ENCODE measurements at places on chromosomes 1 and 21.

- DNase-seq = no peak
Observed at GRCh38 chr1:208787219-208787618, 543.0 kb upstream of the PLXNA2 start.

GRCh38 chr1:7421471-7422075 is 349.5 kb upstream of the VAMP3 start:
- no peak for DNase-seq

DNA sequence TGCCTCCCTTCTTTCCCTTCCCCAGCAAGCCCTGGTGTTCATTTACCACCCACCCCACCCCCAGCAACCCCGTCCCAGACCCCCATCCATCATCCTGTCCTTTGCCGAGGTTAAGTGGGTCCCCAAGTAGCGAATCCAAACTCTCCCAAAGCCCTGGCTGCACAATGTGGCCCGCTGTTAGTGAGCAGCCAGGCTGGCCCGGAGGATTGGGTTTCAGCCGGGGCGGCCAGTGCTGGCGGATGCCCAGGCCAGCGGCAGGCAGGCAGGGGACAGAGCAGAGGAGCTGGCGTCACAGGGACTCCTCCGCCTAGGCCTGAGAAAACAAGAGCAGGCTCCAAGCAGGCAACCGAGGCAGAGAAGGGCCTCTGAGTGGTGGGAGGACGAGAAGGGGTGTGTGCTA is 61.4 kb downstream of the EPHB2 start:
- DNase-seq = no peak

DNA sequence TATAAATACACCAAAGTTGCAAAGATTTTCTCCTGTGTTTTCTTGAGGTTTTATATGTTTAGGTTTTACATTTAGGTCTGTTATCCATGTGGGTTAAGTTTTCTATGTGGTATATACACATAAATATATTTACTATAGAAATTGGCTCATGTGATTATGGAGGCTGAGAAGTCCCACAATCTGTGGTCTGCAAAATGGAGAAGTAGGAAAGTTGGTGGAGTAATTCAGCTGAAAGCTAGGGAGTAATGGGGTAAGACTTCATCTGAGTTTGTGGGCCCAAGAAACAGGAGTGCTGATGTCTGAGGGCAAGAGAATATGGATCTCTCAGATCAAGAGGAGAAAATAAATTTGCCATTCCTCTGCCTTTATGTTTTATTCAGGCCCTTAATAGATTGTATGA is 146.0 kb downstream of the GPATCH2 start:
- DNase-seq = no peak

- DNase-seq = no peak
Observed at GRCh38 chr1:2791027-2791760, 10.3 kb downstream of the TTC34 start.

DNA sequence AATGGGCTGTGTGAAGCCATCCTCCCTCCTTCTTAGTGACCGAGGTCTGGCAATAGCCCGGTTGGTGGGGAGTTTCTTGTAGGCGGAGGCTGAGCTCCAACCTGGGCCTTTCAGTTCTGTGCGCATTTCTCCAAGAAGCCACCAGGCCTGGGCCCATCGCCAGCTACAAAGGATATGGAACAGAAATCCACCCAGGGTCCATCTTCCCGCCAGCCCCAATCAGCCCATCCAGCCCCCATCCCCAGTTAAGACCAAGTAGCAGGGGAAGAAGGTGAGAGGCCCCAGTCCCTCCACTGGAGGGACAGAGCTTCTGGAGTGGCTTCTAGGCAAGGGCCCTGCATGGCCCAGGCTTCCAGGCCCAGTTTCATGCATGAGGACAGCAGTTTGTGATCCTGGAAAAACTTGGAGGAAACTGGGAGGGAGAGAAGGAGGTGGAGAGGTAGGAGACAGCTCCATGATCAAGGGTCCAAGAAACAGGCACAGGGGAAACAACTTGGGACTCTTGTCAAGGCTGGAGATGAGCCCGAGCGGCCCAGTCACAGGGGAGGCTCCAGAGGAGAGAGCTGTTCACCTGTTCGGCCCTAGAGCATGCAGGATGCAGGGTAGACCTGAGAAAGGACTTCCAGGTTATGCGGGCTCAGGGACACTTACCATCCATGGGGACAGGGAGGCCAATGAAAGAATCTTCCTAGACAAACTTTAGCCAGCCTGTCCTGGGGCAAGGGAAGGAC is 261.2 kb downstream of the PTPRU start:
- DNase-seq = no peak

GRCh38 chr1:10471411-10472219 is 714 bp downstream of the DFFA start:
- no peak for DNase-seq

GRCh38 chr1:35675773-35676172 is 34.4 kb upstream of the PSMB2 start:
- DNase-seq = no peak

- DNase-seq = no peak
Observed at GRCh38 chr1:91879733-91880132, 6.2 kb downstream of the TGFBR3 start.

DNA sequence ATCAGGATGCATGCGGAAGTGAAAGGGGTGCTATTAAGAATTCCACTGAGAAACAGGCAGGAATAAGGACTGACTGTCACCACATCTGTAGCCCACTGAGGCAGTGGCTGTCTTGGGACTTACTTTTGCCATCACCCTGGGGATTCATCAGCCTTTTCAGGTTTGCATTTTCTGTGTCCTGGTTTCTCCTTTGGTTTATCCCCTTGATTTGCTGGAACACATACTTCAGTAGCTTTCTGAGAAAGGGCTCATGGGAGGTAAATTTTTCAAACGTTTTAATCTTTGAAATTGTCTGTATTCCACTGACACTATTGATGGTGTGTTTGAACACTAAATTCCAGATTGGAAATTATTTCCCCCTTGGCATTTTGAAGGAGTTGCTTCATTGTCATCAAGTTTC is 80.2 kb upstream of the ACTRT2 start:
- no peak for DNase-seq

DNA sequence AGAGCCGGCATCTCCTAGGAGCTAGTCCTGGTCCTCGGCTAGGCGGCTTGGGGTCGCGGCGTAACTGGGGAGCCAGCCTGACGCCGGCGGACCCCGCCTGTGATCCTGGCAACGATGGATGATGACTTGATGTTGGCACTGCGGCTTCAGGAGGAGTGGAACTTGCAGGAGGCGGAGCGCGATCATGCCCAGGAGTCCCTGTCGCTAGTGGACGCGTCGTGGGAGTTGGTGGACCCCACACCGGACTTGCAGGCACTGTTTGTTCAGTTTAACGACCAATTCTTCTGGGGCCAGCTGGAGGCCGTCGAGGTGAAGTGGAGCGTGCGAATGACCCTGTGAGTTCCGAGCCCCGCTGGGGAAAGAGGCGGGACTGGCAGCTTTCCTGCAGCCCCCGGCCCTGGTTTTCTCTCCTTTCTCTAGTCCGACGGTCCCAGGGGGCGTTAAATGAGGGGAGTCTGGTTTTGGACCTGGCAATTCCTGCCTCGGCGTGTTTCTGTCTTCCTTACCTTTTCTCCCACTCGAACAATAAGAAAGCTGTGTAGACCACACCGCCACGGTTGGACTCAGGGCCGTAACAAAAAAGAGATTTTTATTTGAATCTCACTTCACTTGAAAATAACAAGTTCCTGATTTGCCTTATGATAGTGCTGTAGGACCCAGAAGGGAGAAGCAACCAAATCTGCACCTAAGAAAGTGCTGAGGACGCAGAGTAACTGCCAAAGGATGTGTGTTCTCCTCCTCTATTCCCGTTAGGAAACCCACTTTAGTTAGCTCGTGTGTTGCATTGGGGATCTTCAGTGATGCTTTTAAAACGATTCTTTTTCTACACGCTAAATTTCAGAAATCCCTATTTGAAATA is at the start of gene SPRTN:
TSS of gene SPRTN (plus strand) at position 24 of the 859 bp plus-strand sequence. CDS start at position 115, 91 bp downstream.
- no peak for DNase-seq

Data from activated CD8-positive, alpha-beta T cell treated with anti-CD3 and anti-CD28 coated beads, Interleukin-2, amount 10 ng/mL, durations not matched to agents 7 days and 5 days (primary cell).